DMS153 (cell line): ENCODE measurements at places on chromosomes 7 and 10.

GRCh38 chr7:28999895-29000716, 42.0 kb upstream of the TRIL start:
- no peak for DNase-seq

DNA sequence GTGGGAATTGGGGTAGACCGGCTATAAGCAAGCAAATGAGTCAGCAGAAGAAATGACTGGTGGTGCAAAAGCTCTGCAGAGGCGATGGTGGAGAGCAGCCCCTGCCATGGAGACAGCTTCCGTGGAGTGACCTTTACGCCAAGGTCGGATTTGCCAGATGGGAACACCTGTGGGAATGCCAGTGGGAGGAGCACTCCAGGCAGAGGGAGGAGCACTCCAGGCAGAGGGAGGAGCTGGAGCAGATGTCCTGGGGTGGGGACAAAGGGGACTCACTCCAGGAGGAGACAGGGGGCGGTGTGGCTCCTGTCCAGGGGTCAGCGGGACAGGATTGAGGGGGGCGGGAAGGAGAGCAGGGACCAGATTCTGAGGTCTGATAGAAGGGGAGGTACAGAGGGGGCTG, 258.8 kb upstream of the CTBP2 start:
- no peak for DNase-seq

- DNase-seq: no peak
Observed at GRCh38 chr7:70263471-70264255, 665.4 kb downstream of the AUTS2 start.

- no peak for DNase-seq
Observed at GRCh38 chr10:1395025-1395480, 338.9 kb downstream of the WDR37 start.

- DNase-seq: no peak
Observed at GRCh38 chr7:129840757-129841156, 112.0 kb downstream of the UBE2H start.
